ENCODE measurements at places on chromosomes 6 and 20.
A peak's percentile ranks its signal among the peaks of the same experiment; 100 is the strongest.

DNA sequence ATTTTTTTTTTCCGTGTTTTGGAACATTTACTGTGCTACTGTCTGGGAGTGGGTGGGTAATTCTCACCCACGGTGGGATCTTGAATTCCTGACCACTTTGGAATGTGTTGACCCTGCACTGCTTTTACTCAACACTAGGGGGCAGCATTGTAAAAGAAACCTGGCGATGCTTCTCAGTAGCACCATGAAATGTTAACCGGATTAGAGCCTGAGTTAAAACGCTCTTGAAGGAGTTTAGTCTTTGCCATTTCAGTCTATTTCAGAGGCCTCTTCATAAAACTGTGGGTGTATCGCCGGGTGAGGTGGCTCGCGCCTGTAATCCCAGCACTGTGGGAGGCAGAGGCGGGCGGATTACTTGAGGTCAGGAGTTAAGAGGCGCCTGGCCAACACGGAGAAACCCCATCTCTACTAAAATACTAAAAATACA, 114.4 kb upstream of the PRND start:
- peak; percentile 28 for DNase-seq

GRCh38 chr20:18692447-18692846, 104.6 kb downstream of the DTD1 start:
- no peak for DNase-seq

DNA sequence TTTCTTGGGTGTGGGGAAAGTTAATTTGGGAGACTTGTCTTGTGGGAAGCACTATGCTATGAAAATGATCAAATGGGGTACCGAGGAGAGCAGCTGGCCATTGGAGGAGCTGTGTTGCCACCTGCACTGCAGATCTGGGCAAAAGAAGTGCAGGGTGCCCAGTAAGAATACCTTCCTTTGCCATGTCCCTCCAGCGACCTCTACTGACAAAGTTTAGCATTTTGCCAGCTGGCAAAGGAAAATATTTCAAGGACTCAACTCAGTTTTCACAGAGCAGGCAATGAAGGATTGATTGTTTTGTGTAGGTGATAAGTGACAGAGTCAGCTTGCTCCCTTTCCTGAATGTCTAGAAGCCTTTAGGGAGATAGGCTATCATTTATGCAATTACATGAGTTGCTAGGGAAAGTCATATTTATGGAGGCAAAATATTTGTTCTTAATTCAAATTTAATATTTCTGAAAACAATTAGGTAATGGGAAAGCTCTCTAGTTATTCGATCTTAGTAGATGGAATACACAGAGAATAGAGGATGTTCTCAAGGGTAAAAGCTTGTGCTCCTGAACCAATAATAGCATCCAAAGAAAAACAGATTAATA, 118.4 kb downstream of the FARS2 start:
- peak; percentile 18 for DNase-seq

DNA sequence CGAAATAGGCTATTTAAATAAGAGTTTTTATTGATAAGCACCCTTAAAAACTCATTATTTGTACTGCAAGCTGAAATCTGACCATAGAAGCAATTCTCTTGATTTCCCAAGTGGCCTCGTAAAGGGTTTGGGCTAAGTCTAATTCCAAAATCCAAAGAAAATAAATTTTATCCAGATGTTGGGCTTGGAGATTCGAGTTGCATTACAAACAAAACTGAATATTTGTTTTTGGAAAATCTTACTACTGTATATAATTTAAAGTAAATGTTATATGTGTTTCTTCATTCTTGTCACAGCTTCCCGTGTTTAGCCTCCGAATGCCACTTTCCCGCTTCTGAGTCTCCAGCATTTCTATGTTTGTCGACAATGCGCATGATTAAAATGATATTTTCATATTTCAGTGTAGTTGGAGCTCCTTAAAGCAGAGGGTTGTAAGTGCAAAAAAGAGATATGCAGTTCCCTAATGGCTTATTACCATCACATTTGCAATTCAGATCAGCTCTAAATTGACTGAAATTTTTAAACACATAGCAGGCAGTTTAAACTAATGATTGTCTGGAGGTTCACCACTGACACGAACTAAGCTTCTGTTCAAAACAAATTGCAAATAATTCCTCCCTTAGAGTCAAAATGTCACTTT, 47.0 kb downstream of the PRL start:
- DNase-seq = no peak

GRCh38 chr20:24604966-24605665, 135.7 kb downstream of the SYNDIG1 start:
- no peak for DNase-seq

GRCh38 chr6:43389730-43390295, 20.4 kb upstream of the ZNF318 start:
- DNase-seq = no peak

DNA sequence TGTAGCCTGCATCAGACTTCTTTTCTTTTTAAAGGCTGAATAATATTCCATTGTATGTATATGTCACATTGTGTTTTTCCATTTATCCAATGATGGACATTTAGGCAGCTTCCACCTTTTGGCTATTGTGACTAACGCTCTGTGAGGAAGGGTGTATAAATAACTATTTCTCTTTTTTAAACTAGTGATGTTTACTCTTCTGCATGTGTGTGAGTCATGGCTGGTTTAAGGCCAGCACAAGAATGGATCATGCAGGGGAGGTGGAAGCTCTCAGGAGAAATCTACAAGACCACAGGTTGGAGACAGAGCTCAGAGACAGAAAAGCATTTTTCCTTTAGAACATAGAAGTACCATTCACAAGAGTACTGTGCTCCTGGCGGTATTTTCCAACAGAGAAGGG, 307.2 kb downstream of the SOX4 start:
- DNase-seq = no peak

DNA sequence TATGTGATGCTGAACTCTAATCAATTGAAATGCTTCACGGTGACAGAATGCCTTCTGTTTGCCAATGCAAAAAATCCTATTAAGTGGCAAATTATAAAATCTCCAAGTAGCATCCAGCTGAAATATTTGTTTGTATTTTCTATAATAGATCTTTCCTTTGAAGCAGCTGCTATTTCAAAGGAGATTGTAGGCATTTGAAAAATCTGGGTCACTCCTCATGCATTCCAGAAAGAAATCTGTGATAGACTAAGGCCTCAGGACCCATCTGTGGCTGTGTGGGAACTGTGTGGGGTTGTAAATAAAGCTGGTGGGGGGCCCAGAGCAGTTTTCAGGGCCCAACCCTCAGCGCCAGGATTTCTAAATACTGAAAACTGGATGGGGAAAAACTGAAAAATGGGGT, 216.9 kb upstream of the ARG1 start:
- no peak for DNase-seq

DNA sequence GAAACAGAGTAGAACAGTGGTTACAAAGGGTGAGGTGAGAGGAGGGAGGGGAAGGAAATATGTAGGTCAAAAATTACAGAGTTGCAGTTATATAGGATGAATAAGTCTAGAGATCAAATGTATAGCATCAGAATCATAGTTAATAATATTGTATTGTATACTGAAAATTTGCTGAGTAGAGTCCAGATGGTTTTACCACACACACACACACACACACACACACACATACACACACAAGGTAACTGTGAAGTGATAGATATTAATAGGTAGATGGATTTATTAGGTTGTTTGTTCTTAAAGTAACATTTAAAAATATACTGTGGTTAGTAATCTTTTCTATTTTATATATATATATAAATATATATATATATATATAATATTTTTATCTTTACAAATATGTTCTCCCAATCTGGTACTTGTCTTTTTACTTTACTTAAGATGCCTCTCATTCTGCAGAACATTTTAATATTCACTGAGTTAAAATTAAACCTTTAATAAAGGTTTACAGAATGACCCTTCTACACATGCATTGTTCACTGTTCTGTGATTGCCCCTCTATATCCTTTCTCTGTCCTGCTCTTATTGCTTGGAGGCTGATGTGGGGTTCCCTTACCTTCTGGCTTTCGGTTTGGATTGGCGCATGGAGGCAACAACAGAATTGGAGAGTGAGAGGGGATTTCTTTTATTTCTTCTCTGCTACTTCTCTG, 408 bp downstream of the PTCHD4 start:
- DNase-seq = no peak

- no peak for DNase-seq
Measured at GRCh38 chr20:10042086-10042485, 7.3 kb downstream of the ANKEF1 start.

GRCh38 chr6:39075807-39076622, 27.4 kb downstream of the GLP1R start:
- DNase-seq = no peak

- no peak for DNase-seq
Measured at GRCh38 chr20:62716198-62716940, 7.7 kb downstream of the NTSR1 start.

DNA sequence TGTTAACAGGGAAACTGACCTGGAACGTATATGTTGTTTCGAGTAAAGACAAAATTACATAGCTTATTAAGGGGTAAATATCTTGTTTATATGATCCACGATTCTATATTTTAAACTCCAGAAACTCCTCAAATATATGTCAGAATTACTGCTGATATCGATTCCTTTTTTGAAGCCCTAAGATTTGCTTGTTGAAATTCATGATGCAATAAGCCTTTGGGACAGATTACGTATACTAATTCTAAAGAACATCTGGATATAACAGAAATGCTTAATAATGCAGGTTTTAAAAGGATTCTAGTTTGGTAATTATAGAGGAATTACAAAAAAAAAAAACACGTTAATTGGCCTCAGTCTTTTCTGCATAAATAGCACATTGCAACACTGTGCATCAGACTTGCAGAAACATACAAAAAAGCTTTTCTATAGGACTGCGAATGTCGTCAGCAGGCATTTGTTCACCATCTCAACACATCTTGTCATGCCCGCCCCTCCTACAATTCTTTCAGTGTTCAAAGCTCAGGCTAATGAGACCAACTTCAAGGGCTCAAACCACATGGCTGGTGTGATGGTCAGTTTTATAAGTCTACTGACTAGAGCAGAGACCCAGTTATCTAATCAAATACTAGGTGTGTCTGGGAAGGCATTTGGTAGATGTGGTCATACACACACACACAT, 74.9 kb downstream of the AGPAT4 start:
- no peak for DNase-seq

GRCh38 chr6:16240589-16241320, 2.4 kb downstream of the GMPR start:
- no peak for DNase-seq

- peak; percentile 61 for DNase-seq
Measured at GRCh38 chr20:48635791-48636267, 192.0 kb downstream of the PREX1 start.

DNA sequence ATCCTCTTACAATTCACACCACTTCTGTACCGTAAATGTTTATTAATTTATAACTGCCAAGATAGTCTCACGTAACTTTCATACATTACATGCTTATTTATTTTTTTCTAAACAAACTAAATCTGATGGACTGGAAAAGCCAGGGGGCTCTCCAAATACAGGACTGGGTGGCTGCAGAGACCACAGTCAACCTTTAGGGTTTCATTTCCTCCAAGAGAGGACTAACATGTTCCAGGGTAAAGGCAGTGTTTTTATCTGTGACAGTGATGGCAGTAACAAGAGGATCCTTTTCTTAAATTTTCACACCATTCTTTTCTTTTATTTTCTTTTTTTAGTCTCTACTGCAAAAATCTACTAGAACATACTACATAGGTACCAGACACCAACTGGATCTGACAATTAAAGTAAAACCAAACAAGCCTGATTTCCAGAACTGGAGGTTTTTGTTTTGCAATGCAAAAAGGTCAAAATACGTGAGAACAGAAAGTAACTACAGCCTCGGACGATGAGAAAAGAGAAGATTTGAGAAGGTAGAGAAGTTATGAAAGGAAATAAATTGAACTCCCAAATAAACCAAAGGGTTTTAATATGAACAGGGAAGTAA, 1.2 kb downstream of the LMBRD1 start:
- DNase-seq = no peak

DNA sequence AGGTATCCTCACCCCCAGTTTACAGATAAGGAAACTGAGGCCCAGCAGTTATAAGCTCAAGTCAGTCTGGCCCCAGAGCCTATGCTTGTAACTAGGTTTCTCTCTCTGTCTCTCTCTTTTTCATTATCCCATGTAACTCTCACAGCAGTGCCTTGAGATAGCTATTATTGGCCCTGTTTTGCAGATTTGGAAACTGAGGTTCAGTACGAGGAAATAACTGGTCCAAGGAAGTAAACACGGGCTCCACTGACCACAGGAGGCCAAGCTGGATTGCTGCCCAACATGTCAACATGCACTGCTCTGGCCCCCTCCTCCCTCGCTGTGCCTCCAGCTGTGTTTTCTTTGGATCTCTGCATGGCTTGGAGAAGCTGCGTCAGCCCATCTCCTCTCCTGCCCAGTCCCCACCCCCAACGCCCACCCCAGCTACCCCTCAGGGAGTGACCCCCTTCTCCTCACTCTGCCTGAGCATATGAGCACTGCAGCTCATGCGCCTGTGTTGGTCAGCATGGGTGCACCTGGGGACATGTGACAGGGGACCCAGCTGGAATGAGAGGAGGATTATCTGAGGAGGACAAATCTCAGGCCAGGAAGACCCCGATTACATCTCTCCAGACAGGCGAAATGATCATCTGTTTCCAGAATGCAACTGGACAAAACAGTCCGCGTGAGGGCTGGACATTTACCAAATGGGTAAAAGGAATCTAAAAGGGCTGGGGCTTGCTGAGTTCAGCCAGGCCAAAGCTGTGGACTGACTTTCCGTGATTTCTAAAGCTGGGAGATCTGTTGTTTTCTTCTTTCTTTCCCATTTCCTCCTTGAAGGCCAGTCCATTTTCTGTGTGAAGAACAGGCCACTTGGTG, 7.8 kb upstream of the PLTP start:
- DNase-seq = no peak

DNA sequence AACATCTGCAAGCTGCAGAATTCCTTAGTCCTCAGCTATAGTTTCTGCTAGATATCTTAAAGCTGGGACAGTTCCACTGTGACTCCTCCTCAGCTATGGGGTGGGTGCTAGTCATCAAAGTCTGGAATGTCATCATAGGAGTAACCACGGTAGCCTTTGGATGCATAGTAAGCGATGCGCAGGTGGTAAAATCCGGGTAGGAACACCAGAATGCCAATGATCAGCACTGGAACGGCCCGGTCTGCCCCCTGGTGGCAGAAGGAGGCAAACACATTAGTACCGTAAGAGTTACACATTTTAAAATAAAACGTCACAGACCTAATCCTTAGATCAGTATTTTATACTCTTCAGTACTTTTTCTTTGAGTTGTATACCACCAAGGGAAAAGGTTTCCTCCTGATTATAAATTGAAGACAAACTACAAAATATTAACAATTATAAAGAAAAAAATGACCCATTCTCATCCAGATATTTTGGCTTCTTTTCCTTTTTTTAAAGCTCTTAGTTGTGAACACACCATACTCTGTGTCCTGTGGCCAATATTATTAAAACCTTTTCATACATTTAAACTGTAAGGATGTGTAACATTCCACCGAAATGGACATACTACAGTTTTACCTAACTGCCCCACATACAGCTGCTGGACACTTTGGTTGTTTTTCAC, 18.9 kb downstream of the PCNA start:
- peak; percentile 33 for DNase-seq

DNA sequence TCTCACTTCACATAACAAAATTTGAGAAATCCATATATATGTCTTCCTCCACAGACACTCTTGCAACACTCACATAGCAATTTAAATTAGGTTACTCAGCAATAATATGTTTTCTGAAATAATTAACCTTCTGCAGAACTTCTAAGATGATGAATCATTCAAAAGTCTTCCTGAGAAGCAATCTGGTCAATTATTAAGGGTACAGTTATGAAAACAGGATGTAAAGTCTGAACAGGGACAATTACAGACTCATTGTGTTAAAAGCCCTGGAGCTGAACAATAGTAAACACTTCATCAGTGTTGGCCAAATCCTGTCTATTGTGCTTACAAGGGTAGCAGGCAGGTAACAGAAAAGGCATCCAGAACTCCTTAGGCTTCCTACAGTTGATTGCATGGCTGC, 75.4 kb downstream of the FILIP1 start:
- no peak for DNase-seq

GRCh38 chr6:136753624-136754023, 38.7 kb downstream of the MAP3K5 start:
- no peak for DNase-seq
